ENCODE measurements at places on chromosomes 12 and 14.

GRCh38 chr14:65478017-65478416 is 65.5 kb downstream of the FUT8 start:
- H3K4me1 ChIP-seq: no peaks in the 10 kb centered on the region
- DNase-seq: no peak
- no peak overlapping the region for H3K4me3 ChIP-seq
- no peaks in the 10 kb centered on the region for H3K27me3 ChIP-seq
- H3K36me3 ChIP-seq: no peaks in the 10 kb centered on the region

DNA sequence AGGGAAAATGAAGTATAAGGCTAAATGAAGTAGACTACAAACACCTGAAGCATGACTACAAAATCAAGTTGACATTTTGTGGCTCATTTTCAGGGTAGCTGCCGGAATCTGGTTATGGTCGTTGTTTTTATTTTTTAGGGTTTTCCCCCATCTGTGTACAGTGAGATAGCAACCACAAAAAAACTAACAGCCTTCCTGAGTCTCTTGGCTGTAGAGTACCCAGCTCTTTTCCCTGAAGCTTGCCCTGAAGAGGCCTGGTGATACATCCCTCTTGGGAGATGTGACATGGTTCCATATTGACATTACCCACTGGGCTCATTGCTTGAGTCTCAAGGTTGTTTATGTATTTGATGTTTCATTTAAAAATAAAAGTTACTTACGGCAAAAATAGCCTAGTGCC is 424.0 kb downstream of the ZFP36L1 start:
- no peaks in the 10 kb centered on the region for H3K36me3 ChIP-seq
- no peak overlapping the region for H3K4me3 ChIP-seq
- no peak for DNase-seq
- no peaks in the 10 kb centered on the region for H3K27me3 ChIP-seq

DNA sequence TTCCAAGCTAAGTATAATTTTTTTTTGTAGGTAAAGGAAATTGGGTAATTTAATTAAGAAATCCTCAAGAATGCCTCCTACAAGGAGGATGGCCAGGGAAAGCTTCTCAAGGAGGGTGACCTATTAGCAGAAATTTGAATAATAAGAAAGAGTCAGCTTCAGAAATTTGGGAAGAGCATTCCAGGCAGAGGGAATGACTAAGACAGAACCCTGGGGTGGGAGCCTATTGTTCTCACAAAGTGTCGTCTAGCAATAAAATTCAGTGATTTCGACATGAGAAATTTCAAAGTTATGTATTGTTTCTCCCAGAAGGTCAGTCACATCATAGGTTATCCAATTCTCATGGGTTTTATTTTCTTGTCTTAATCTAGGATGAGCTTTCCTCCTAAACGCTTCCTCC is 1168.4 kb downstream of the AACS start:
- no peaks in the 10 kb centered on the region for H3K27me3 ChIP-seq
- H3K36me3 ChIP-seq: no peaks in the 10 kb centered on the region
- H3K27ac ChIP-seq: no peak overlapping the region
- H3K4me3 ChIP-seq: no peak overlapping the region

GRCh38 chr12:120614848-120615247 is 25.6 kb upstream of the CABP1 start:
- no peaks in the 10 kb centered on the region for H3K4me1 ChIP-seq
- H3K27me3 ChIP-seq: no peaks in the 10 kb centered on the region
- DNase-seq: no peak
- H3K4me3 ChIP-seq: no peak overlapping the region

DNA sequence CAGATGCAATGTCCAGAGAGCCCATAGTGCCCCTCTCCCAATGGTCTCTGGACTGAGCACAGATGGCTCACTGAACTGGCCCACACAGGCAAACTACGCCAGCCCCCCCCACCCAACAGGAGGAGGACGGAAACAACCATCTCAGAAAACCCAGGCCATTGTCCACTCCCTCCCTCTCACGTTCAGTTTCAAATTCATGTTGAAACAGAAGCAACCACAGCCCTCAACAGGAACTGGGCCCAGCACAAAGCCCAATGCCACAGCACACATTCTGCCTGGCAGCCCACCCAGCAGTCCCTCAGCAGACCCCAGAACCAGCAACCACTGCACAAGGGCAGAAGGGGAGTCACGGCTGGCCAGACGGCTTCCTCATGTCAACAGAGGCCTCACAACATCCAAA is 10.6 kb downstream of the CCDC88C start:
- no peaks in the 10 kb centered on the region for H3K36me3 ChIP-seq
- H3K4me3 ChIP-seq: no peak overlapping the region
- no peak for DNase-seq
- H3K4me1 ChIP-seq: peaks cover 8% of the 10 kb centered on the region
- no peak overlapping the region for H3K27ac ChIP-seq
- no peaks in the 10 kb centered on the region for H3K27me3 ChIP-seq

All from ascending aorta (tissue), 2 donors.